ENCODE measurements at places on chromosomes 5 and 9. TPM values are rescaled to one million over a fixed set of nuclear protein-coding genes. Genes with fewer than 3 reads are reported as not detected.

DNA sequence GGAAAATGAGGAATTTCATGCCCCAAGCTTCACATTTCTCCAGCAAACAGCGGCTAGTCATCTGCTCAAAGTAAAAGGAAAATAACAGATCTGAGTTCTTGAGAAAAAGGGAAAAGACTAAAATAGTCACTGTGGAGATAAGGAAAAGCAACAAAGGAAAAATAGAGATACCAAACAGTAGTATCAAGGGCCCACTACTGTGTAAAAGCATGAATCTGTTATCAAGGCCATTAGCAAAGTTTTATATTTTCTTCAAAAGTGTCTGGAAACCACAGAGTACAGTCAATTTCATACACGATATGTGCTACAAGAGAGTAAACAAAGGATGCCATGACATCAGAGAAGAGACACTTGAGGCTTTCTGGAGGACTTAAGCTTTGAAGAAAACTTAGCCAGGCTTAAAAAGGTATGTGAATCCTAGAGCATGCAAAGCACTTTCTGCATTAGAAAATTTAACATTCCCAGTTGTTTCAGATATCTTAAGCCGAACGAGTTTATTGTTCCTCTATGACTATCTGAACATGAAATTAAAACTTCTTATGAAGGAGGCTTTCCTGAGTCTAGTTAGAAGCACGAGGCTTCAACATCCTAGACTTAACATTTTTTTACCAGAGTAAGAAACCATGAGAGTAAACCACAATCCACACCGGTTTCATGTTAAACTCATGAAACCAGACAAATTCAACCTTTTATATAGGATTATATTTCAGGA, 1.2 kb downstream of the TTC33 start:
- H3K36me3 ChIP-seq: peaks cover 12% of the 10 kb centered on the region
- H3K27ac ChIP-seq: no peak overlapping the region
- H3K4me1 ChIP-seq: peaks cover 16% of the 10 kb centered on the region
- H3K4me3 ChIP-seq: peak overlapping the region; percentile 94

GRCh38 chr5:138809391-138809790, 56.2 kb downstream of the CTNNA1 start:
- no peak overlapping the region for H3K4me3 ChIP-seq
- peaks cover 44% of the 10 kb centered on the region for H3K36me3 ChIP-seq
- no peak for DNase-seq
- no peaks in the 10 kb centered on the region for H3K27me3 ChIP-seq
- peaks cover 5% of the 10 kb centered on the region for H3K4me1 ChIP-seq

DNA sequence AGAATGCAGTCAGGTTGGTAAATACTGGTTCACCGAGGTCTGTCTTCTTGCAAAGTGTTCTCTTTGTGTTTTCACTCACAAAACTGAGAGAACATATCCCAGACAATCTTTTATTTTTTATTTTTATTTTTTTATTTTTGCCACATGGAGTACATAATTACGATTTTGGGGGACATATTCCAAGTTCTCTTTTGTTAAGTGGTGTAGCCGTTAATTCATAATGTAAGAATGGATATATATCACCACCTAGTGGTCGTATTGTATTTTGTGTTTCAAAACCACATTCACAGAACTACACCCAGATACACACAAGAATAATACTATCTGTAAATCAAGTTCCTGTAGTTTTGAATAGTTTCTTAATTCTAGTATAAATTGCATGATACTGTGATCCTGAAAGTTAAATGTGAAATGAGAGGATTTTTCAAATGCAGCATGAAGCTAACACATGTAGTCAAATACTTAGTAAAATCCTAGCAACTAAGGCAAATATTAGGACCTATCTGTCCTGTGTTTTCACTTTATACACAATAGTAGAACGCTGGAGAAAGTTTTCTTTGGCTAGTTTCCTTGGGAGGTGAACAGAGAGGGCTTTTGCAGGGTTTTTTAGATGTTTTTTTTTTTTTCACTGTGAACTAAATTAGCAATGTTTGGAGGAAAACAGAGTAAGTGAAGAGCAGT, 92.7 kb downstream of the VCAN start:
- DNase-seq: peak; percentile 9
- no peak overlapping the region for H3K4me3 ChIP-seq
- no peak overlapping the region for H3K27ac ChIP-seq

DNA sequence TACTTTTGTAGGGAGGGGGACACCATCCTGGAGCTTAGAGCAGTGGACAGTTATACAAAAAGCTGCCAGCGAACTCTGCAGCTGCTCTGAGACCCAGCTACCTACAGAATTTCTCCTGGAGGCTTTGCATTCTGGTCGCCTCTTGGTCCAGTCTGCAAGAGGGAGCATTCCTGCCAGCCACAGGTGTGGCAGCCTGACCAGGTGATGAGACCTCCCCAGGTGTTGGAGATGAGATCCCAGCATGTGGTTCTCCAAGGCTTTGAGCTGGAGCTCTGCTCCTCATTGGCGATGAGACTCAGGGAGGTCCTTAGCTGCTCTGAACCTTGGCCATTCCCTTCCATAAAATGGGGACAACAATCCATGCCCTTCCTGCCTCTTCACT, 69.3 kb downstream of the RGS3 start:
- no peaks in the 10 kb centered on the region for H3K4me1 ChIP-seq
- no peak overlapping the region for H3K27ac ChIP-seq
- no peaks in the 10 kb centered on the region for H3K27me3 ChIP-seq
- DNase-seq: no peak
- H3K4me3 ChIP-seq: no peak overlapping the region
- no peaks in the 10 kb centered on the region for H3K36me3 ChIP-seq

DNA sequence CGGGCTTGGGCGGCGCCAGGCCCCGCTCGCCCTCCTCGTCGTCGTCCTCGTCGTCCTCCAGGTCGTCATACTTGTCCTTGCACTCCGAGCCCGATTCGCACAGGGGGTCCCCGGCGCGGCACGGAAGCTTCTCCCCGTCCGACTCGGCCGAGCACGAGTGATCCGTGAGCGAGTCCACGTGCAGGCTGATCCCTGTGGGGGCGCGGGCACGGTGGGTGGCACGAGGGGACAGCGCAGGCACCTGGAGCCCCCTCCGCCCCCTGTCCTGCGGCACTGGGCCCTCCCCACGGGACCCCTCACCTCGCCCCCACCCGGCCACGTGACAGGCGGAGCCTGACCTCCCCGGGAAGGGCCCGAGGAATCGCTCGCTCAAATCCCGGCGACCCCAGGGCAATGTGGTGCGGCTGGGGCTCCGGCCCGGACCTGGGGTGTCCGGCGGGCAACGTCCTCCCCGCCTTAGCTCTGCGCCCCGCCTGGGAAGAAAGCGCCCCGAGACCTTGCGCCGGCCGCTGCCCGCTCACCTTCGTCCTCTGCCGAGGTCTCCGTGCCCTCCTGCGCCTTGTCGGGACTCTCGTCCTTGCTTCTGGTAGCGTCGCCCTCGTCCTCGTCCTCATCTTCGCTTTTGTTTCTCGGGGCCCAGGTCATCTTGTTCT, 2.5 kb downstream of the IRX2 start:
- H3K4me3 ChIP-seq: no peak overlapping the region
- no peak for DNase-seq
- H3K36me3 ChIP-seq: no peaks in the 10 kb centered on the region

GRCh38 chr5:2747363-2748162, 3.9 kb downstream of the IRX2 start:
- H3K27ac ChIP-seq: no peak overlapping the region
- H3K4me1 ChIP-seq: no peaks in the 10 kb centered on the region
- DNase-seq: no peak
- no peaks in the 10 kb centered on the region for H3K36me3 ChIP-seq
- no peak overlapping the region for H3K4me3 ChIP-seq

GRCh38 chr9:98994172-98995058, 50.7 kb downstream of the COL15A1 start:
- no peaks in the 10 kb centered on the region for H3K36me3 ChIP-seq
- peaks cover 7% of the 10 kb centered on the region for H3K27me3 ChIP-seq
- H3K4me1 ChIP-seq: peaks cover 17% of the 10 kb centered on the region
- no peak overlapping the region for H3K27ac ChIP-seq
- DNase-seq: peak; percentile 20

DNA sequence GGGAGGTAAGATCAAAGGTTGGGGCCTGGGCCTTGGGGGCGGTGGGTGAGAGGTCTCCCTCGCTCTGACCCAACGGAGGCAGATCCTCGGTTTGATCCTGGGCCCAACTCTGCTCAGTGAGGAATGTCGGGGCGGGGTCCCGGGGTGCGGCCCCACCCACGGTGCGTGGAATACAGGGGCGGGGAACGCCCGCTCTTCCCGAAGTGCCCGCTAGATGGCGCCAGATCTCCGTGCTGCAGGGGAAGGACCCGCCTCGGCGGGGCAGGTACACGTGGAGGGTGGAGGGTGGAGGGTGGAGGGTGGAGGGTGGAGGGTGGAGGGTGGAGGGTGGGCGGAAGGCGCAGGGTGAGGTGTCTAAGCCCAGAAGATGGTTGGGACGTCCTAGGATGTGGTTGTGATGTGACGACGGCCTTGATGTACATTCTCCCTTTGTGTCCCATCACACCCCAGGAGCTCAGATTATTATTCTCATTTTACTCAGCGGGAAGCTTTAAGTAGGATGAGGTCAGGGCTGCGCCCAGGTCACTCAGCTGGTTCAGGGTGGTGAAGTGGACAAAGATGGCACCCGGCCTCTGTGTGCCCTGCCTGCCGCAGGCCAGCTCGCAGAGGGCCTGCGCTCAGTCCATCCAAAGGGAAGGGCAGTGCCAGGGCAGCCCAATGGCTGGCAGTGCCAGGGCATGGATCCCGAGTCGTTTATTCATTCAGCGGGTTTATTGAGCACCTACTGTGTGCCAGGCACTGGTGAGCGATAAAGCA, 9.4 kb upstream of the RPS14 start:
- H3K4me1 ChIP-seq: peaks cover 29% of the 10 kb centered on the region
- H3K4me3 ChIP-seq: no peak overlapping the region
- H3K27ac ChIP-seq: no peak overlapping the region
- H3K36me3 ChIP-seq: no peaks in the 10 kb centered on the region

GRCh38 chr5:79712741-79713140, 23.1 kb downstream of the CMYA5 start:
- no peak overlapping the region for H3K27ac ChIP-seq
- no peak for DNase-seq
- no peak overlapping the region for H3K4me3 ChIP-seq

The LCN1 gene
- not detected for polyA plus RNA-seq

The PCDHB16 gene
- not detected for polyA plus RNA-seq

The WDR38 gene
- not detected for polyA plus RNA-seq

The CDC25C gene
- polyA plus RNA-seq: not detected

Measured in CD14-positive monocyte (primary cell).